ENCODE measurements at places on chromosomes 7 and 10.

GRCh38 chr7:36967387-36967786 lies 243.1 kb upstream of the AOAH start:
- no peaks in the 10 kb centered on the region for H3K27me3 ChIP-seq
- peaks cover 28% of the 10 kb centered on the region for H3K4me1 ChIP-seq
- no peak overlapping the region for H3K4me3 ChIP-seq
- DNase-seq: peak; percentile 87
- no peak overlapping the region for H3K27ac ChIP-seq

- no peak overlapping the region for H3K4me3 ChIP-seq
- no peak overlapping the region for H3K27ac ChIP-seq
- H3K36me3 ChIP-seq: no peaks in the 10 kb centered on the region
- peaks cover 7% of the 10 kb centered on the region for H3K4me1 ChIP-seq
Measured at GRCh38 chr7:5454485-5454884, 30.9 kb upstream of the TNRC18 start.

- H3K36me3 ChIP-seq: no peaks in the 10 kb centered on the region
- H3K27me3 ChIP-seq: no peaks in the 10 kb centered on the region
- no peaks in the 10 kb centered on the region for H3K4me1 ChIP-seq
- DNase-seq: peak; percentile 85
- no peak overlapping the region for H3K4me3 ChIP-seq
- no peak overlapping the region for H3K27ac ChIP-seq
Measured at GRCh38 chr10:28628184-28628893, 49.0 kb upstream of the BAMBI start.

DNA sequence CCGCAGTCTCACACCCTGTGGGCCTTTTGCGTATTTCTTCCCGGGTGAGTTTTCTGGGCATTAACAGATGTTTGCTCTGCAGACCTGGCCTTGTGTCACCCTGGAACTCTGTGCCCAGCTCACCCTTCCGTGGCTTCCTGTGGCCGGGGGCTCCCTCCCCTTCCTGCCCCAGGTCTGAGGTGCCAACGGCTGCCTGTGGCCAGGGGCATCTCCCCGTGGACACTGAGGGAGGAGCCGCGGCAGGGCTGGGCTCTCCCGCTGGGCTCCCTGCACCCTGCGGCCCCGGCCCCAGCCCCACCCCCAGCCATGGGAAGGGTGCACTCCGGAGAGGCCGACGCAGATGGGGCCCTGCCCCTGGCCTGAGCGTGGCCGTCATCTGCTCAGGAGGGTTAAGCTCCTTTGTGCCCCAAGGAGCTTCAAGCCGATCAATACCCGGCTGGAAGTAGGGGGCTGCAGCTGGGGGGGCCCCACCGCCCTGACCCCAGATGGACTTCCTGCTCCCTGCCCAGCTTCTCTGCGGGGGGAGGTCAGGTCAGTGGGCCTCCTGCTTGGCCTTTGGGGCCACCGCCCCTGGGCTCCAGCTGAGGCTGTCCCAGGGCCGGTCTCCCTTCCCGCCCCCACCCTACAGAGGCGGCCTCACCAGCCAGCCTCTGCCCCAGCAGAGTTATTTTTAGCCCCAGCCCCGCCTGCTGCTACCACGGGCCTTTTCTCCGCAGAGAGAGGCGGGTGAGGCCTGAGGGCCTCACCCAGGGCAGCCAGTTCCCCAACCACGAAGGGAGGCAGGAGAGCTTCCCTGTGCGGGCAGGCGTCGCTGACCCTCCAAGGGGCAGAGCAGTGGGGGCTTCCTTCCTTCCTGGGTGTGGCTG lies 24.2 kb downstream of the PWWP2B start:
- no peaks in the 10 kb centered on the region for H3K36me3 ChIP-seq
- H3K27me3 ChIP-seq: no peaks in the 10 kb centered on the region
- H3K4me1 ChIP-seq: peaks cover 26% of the 10 kb centered on the region
- no peak overlapping the region for H3K27ac ChIP-seq
- H3K4me3 ChIP-seq: no peak overlapping the region

- no peak overlapping the region for H3K27ac ChIP-seq
- H3K4me3 ChIP-seq: no peak overlapping the region
- DNase-seq: no peak
- no peaks in the 10 kb centered on the region for H3K4me1 ChIP-seq
- no peaks in the 10 kb centered on the region for H3K27me3 ChIP-seq
Measured at GRCh38 chr7:11615174-11615573, 216.8 kb downstream of the THSD7A start.

GRCh38 chr7:108027239-108027638 lies 24.3 kb upstream of the LAMB1 start:
- no peaks in the 10 kb centered on the region for H3K4me1 ChIP-seq
- no peak for DNase-seq

DNA sequence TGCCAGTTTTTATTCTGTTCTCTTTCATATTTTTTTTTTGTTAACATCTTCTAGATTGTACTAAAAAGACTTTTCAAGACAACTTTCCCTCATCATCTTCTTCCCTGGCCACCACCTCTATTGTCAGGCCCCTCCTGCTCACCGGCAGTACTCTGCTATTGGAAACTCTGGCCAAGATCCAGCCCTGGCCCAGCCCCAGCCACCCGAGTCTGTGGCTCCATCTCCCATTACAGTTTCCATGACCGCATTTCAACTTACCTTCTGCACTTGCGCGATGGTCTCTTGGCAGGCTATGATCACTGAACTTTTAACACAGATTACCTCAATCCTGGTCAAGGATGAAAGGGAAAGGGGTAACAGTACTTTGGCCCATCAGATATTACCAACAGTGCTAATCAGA lies 137.7 kb upstream of the POM121L12 start:
- H3K27ac ChIP-seq: no peak overlapping the region
- H3K4me1 ChIP-seq: no peaks in the 10 kb centered on the region
- no peaks in the 10 kb centered on the region for H3K27me3 ChIP-seq
- no peak for DNase-seq

GRCh38 chr10:28595613-28596012 lies 62.7 kb downstream of the WAC start:
- DNase-seq: no peak
- H3K27ac ChIP-seq: no peak overlapping the region
- H3K4me1 ChIP-seq: no peaks in the 10 kb centered on the region
- H3K27me3 ChIP-seq: no peaks in the 10 kb centered on the region
- H3K4me3 ChIP-seq: no peak overlapping the region

DNA sequence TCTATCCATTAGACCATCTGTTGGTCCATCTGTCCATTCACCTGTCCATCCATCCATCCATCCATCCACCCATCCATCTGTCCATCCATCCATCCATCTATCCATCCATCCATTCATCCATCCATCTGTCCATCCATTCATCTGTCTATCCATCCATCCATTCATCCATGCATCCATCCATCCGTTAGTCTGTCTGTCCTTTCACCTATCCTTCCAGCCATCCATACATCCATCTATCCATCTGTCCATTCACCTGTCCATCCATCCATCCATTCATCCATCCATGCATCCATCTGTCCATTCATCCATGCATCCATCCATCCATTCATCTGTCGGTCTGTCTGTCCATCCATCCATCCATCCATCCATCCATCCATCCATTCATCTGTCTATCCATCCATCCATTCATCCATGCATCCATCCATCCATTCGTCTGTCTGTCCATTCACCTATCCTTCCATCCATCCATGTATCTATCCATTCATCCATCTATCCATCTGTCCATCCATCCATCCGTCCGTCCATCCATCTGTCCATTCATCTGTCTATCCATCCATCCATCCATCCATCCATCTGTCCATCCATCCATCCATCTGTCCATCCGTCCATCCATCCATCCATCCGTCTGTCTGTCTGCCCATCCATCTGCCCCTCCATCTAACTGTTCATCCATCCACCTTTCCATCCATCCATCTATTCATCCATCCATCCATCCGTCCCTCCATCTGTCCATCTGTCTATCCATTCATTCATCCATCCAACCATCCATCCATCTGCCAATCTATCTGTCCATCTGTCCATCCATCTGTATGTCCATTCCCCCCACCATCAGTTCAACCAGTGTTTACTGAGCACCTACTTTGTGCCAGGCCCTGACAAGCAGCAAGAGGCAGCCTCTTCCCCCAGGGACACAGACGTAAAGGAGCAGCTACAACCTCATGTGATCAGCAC lies 4.8 kb upstream of the LFNG start:
- no peak overlapping the region for H3K4me3 ChIP-seq
- no peaks in the 10 kb centered on the region for H3K36me3 ChIP-seq
- peaks cover 10% of the 10 kb centered on the region for H3K27me3 ChIP-seq
- no peak overlapping the region for H3K27ac ChIP-seq
- DNase-seq: no peak

- no peak overlapping the region for H3K27ac ChIP-seq
- no peak for DNase-seq
- H3K4me3 ChIP-seq: no peak overlapping the region
- H3K4me1 ChIP-seq: peaks cover 28% of the 10 kb centered on the region
Measured at GRCh38 chr10:86753638-86754434, 2.6 kb upstream of the BMPR1A start.

DNA sequence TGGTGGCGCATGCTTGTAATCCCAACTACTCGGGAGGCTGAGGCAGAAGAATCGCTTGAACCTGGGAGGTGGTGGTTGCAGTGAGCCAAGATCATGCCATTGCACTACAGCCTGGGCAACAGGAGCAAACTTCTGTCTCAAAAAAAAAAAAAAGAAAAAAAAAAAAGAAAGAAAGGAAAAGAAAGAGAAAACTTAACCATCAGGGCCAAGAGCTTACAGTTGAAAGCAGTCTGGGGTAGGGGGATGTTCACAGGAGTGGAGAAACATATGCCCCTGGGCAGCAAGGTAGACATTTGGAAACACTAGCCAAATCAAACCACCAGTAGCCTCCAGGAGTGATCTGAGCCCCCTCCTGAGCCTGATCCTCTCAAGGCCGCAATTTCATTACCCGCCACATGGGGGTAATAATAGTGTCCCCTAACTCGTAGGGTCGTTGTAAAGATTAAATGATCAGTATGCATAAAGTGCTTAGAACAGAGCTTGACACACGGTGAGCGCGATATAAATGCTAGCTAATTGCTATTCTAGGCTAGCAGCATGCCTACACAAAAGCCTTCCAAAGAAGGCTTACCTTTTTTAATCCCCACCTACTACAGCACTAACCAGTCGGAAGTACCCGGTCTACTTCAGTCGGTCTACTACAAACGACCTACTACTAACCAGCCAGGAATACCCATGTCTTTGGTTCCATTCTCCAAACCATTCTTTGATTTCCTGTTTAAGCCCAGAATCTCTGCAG lies 274.3 kb upstream of the NEBL start:
- DNase-seq: peak; percentile 47
- peaks cover 42% of the 10 kb centered on the region for H3K4me1 ChIP-seq
- no peaks in the 10 kb centered on the region for H3K36me3 ChIP-seq
- H3K27ac ChIP-seq: no peak overlapping the region
- H3K27me3 ChIP-seq: no peaks in the 10 kb centered on the region

GRCh38 chr7:923108-924041 lies 31.1 kb downstream of the ADAP1 start:
- no peaks in the 10 kb centered on the region for H3K27me3 ChIP-seq
- H3K36me3 ChIP-seq: no peaks in the 10 kb centered on the region
- no peak overlapping the region for H3K4me3 ChIP-seq
- H3K4me1 ChIP-seq: no peaks in the 10 kb centered on the region

GRCh38 chr7:66837007-66837406 lies 84.0 kb upstream of the TMEM248 start:
- no peaks in the 10 kb centered on the region for H3K4me1 ChIP-seq
- H3K27ac ChIP-seq: no peak overlapping the region
- no peak overlapping the region for H3K4me3 ChIP-seq
- no peaks in the 10 kb centered on the region for H3K36me3 ChIP-seq
- DNase-seq: peak; percentile 76

DNA sequence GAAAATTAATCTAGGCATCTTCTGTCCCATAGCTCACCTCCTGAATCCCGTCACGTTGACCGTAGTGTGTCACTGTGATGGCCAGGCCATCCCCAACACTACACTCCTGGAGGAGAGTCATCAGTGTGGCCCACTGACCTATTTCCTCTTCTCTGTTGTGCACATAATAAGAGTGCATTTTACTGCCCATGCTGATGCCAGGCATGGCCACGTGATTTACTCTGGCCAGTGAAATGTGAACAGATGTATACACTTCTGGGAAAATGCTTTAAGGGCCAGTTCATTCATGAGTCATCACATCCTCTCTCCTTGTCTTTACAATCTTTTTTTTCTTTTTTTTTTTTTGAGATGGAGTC lies 101.9 kb upstream of the PIP4K2A start:
- no peak overlapping the region for H3K27ac ChIP-seq
- no peak for DNase-seq
- H3K4me3 ChIP-seq: no peak overlapping the region
- peaks cover 2% of the 10 kb centered on the region for H3K4me1 ChIP-seq
- H3K27me3 ChIP-seq: no peaks in the 10 kb centered on the region

- no peak for DNase-seq
- H3K27ac ChIP-seq: no peak overlapping the region
- no peaks in the 10 kb centered on the region for H3K27me3 ChIP-seq
Measured at GRCh38 chr10:106637873-106638272, 526.6 kb downstream of the SORCS1 start.
